ENCODE measurements at places on chromosomes 3 and 15.

GRCh38 chr15:100471933-100472332 lies 56.8 kb downstream of the CERS3 start:
- DNase-seq = no peak

DNA sequence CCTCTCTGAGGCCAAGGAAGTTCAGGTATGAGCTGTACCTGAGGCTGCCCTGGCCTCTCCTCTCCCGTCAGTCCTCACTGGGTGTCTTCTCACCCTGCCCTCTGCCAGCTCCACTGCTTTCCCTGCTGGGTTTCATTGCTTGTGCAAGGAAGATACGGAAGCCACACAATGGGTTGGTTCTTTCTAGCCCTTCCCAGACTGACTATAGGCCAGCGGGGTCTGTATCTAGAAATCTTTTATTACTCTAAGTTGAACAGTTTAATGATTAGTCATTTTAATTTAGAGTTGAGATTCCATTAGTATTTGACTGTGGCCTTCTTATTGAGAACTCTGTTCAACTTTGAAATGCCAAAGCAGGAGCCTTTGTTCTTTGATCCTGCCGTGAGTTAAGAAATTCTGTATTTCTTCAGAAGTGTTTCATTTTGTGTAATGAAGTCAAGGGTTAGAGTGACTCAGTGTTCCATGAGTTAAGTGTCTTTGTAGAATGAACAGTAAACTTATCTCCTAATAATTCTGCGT lies 16.2 kb downstream of the C3orf62 start:
- no peak for DNase-seq

DNA sequence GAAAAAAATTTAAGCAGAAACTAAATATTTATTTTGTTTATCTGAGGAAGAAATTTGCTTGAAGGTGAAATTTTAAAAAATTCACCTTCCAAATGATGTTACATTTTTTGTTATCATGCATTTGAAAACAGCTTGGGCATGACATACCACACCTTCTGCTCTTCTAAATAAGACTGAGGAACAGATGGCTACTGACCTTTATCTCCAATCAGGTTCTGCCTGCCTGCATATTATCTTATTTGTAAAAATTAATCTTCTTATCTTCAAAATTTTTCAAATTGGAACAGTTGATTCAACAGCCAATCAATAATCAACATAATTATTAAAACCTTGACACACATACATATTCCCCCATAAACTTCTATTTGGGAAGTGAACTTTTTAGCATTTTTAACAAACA lies 641.8 kb upstream of the ZNF385D start:
- peak; percentile 47 for DNase-seq

DNA sequence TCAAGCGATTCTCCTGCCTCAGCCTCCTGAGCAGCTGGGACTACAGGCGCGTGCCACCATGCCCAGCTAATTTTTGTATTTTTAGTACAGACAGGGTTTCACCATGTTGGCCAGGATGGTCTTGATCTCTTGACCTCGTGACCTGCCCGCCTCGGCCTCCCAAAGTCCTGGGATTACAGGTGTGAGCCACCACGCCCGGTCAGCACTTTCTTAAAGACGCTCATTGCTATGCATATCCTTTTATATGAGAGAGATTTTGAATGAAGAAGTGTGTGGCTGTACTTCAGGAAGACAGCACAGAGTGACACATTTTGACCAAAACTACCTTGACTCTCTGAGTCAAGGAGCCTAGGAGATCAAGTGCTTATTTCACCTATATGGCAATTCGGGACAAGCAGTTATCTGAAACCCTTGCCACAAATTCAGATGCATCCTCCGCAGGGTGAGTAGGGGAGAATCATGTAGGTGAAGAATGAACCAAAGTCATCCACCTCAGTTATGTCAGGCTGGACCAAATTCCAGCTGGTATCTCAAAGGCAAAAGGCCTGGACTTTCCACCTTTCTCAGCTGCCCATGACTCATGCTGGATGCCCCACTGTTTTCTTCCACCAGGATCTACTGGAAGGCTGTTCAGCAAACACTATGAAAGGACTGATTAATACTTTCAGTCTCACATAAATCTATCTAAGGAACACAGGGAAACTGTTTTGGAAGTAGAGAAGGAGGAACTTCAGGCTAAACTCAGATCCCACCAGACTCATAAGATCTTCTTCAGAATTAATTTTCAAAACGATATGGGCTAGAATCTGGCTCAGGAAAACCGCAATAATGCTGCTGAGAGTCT lies 31.9 kb downstream of the SUSD5 start:
- no peak for DNase-seq

DNA sequence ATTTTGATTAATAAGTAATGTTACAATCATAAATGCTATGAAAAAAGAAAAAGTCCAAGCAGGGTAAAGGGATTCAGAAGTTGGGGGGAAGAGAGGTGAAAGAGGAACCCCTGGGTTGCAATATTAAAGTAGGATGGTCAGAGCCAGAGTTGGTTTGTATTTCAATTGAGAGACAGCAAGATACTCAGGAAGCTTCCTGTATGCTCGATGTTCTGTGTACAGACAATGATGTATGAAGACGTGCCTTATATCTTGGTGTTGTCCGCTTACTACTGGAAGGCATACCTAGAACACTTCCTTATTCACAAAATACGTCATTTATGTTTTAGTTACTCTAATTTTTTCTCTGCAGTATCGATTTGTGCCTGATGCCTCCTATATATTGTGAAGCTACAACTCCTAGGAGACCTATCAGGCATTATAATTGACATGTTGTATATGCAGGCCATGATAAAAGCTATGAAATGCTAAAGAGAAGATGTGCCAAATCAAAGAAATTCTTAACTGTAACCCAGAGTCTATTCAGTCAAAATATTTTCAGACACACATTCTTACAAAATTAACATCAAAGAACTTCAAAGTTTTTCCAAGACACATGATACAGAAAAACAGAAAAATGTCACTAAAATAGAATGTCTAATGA lies 87.5 kb downstream of the TBL1XR1 start:
- no peak for DNase-seq

GRCh38 chr3:39278616-39278935 lies 1.3 kb downstream of the CX3CR1 start:
- DNase-seq = no peak

DNA sequence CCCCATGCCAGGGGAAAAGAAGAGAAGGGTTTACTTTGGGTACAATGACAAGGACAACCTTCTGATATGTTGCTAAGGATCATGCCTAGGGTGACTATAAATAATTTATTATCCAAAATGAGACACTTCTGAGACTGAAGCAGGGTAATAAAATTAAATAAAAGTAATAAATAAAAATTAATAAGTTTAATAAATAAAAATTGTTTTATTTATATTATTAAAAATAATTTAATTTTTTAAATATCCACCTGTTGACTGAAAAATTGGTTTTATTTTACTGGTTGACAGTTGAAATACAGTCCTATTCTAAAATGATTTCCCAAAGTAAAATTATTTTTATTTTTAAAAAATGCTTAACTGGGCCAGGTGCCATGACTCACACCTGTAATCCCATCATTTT lies 102.0 kb downstream of the FHIT start:
- no peak for DNase-seq

DNA sequence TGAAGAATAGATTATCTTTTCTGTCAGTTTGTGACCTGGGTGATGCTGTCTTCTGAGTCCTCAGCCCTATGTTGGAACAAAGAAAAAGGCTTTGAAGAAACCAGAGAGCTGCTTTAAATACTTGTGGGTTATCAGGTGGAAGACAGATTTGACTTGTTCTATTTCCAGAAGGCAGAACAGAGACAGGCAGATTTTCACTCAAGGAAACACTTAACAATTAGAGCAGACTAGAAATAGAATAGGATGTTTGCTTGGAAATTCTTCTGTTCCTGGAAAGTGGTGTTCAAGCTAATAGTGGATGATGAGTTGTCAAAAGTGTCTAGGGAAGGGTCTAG lies 219.4 kb downstream of the UBE2E2 start:
- DNase-seq = no peak

- no peak for DNase-seq
Measured at GRCh38 chr3:99625237-99625622, 13.2 kb upstream of the COL8A1 start.

DNA sequence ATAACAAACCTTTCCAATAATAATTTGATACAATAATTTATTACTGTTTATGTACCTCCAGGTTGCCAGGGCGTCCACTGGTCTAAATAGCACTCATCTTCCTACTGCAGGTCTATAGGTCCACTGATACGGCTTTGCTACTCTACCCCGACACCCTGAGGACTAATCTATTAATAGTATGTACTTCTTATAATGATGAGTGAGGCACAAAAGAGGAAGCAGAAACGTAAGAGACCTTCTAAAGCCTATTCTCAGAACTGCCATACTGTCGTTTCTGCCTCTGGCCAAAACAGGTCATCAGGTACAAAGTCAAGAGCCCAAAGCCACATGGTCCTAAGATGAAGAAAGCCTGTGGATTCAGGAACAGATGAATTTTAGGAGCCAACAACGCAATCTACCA lies 163.2 kb upstream of the GRM7 start:
- no peak for DNase-seq

- DNase-seq = no peak
Measured at GRCh38 chr15:55700876-55701275, 42.1 kb downstream of the PRTG start.

- DNase-seq = no peak
Measured at GRCh38 chr3:19229086-19229485, 80.8 kb downstream of the KCNH8 start.

GRCh38 chr15:69704229-69704628 lies 251.6 kb downstream of the RPLP1 start:
- no peak for DNase-seq

- no peak for DNase-seq
Measured at GRCh38 chr3:14826069-14826468, 7.3 kb downstream of the FGD5 start.

- DNase-seq = no peak
Measured at GRCh38 chr3:42402394-42403096, 7.9 kb downstream of the LYZL4 start.
